ENCODE measurements at places on chromosomes 5 and 9.

- DNase-seq = no peak
Observed at GRCh38 chr5:111950660-111951059, 193.7 kb upstream of the NREP start.

DNA sequence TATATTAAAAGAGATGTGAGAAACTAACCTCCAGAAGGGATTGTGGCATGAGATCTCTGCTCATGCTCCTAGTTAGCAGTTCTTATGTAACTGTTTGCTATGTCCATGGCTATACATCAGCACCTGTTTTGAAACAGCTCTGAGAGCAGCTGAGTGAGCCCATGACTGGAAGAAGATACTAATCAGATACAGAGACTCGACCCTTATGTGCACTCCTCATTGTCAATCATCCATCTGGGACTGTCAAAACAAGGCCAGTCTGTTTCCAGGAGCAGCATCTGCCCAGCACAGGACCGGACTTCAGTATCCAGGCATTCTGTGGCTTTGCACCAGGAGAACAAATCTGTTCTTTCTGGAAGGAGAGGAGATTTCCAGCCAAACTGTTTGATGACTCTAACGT is 77.7 kb downstream of the EFNA5 start:
- DNase-seq = no peak

DNA sequence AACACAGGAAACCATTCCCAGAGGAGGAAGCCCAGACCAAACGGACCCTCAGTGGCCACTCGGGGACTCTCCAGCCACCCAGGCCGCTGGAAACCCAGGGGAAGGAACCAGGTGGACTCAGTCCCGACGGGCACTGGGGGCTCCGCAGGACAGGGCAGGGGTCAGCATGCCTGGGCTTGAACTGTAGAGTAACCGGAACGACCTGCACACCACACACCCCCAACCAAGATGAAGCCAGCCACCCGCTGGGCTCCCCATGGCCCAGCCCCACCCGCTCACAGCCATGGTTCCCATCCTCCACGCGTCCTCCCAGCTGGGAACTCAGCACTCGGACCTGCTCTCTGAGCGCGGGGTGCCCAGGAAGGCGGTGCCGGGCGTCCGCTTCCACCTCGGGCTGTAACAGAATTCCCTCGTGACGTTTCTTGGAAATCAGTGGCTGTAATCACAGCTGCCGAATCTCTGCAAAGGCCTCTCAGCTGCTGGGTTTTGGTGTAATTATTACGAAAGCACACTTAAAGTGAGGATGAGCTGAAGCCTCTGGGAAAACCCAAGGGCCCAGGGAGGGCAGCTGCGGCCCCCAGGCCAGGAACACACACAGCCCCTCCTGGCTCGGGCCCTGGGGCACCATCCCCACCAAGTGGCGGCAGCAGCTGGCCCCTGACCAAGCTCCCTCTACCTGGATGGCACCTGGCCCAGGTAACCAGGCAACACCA is 13.8 kb downstream of the NACC2 start:
- no peak for DNase-seq

GRCh38 chr9:123364241-123364824 is 8.3 kb downstream of the CRB2 start:
- peak; percentile 56 for DNase-seq

- no peak for DNase-seq
Observed at GRCh38 chr9:127809540-127810377, 7.1 kb downstream of the FPGS start.

DNA sequence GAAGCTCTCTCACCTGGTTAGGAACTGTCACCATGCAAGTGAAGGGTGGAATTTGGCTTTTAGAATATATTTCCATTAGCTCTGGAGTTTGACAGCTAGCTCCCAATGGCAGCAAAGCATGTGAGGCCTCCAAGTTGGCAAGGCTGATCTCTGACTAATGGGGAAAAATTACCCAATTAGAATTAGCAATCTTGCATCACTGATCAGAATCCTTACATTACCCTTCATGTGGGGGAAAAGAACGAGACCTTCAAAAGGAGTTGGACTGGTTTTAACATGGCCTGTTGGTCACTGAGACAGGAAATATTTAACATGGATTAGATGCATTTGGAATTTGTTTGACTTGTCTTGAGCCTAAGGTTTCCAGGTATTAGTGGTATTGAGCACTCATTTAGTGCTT is 192.3 kb upstream of the GDNF start:
- DNase-seq = no peak

DNA sequence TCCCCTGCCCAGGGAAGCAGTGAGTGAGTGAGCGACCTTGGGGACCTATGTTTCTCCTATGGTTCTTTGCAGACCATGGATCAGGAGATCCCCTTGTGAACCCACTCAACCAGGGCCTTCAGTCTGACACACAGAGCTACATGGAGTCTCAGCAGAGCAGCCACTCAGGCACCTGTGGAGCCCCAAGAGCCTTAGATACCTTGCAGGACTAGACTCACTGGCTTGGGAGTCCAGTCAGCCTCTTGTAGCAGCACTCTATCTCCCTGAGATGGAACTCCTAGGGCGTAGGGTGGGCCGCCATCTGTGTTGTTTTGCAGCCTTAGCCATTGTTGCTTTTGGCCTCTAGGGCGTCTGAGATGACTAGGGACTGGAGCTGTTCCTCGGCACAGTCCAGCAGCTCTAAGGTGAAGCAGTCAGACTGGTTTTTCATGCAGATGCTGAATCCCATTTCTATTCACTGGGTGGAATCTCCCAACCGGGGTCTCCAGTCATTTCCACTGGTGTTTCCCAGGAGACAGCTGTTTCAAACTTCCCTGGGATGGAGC is 284.6 kb upstream of the RPS23 start:
- DNase-seq = no peak

DNA sequence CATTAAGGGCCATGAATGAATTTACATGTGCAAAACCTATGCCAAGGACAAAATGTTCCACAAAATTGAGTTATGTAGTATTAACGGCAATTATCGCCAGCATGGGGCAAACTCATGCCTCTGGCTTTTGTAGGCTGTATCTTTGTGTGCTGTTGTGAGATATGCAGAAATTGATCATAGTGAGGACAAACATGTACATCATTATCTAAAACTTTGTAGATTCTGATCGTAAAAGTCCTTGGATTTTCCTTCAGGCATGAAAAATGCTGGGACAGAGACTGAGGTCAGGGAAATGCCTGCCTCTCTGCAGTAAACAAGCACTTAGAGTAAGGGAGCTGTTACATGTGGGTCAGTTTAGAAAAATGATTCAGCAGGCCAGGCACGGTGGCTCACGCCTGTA is 5.9 kb upstream of the TXNDC8 start:
- no peak for DNase-seq

GRCh38 chr5:109805883-109806282 is 116.2 kb downstream of the MAN2A1 start:
- DNase-seq = no peak

DNA sequence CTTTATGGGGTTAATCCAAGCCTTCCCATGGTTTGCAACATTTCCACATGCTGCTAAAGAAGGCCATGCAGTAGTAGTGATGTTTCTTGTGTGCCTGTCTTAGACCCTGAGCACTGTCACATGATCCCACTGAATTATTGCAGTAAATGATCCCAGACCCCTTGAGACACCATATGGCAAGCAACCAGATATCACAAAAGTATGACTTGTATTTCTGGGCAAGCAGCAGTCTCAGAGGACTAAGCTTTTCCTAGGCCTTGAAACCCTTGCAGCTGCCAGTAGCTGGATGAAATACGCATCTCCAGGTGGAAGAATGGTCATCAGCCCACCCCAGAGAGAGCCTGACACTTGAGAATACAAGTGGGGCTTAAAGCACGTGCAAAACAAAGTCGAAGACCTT is 41.8 kb downstream of the CDO1 start:
- no peak for DNase-seq

DNA sequence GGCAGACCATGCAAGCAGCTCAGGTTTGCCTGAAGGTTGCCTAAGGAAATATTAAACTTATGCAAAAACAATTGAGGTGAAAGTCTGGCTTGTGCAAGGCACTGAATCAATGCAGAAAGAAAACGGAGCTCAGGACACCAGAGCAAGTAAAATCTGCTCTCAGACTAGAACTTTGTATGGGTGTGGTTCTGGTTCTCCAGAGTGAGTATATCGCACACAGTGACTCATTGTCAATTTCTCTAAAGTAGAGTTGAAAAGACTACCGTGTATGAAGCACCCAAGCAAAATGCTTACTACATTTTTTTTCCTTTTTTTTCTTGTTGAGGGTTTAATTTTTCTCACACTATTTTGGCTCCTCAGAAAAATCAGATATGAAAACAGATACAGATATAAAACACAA is 650.3 kb upstream of the CDH10 start:
- no peak for DNase-seq

DNA sequence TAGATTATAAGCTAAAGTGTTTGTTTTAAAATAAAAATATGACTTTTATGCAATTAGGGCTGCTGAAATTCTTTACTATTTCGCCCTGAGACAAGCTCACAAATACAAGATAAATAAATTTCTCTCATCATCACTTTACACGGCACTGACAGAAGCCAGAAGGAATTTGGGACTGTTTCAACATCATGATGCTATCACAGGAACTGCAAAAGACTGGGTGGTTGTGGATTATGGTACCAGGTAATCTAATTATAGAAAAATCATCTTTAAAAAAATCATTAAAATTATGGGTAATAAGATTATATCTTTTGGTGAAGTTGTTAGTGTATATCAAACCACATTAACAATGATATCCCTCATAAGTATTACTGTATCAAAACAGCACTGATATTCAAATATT is 95.0 kb downstream of the MAN2A1 start:
- DNase-seq = no peak

- no peak for DNase-seq
Observed at GRCh38 chr5:179795049-179795862, 1.5 kb downstream of the LTC4S start.

DNA sequence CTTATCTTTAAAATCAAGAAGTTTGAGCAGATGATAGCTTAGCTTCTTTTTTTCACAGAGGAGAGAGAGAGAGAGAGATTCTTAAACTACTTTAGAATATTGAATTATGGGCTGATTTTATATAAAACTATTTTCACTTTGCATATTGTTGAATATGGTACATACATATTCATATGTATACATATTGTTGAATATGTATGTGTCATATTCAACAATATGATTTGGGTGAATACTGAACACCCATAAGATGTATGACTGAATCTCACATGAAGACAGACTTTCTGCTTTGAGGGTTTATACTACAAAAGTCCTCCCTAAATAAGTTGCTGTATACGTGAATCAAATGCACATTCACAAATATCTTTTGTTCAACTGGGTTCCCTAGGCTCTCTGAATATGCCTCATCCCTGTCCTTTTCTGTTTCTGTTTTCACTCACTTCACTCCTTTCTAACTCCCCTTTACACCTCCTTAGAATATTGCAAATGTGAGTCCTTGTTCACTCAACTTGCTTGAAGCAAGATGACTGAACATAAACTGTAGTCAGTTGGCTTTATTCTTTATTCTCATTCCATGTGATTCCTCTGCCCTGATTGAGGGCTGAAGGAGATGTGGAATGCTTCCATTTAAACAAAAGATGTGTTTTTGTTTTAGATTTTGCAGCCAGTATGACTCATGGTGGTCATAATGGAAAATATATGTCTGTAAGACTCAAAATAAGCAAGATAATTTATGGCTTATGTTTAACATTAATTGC is 225.4 kb upstream of the DAB2 start:
- no peak for DNase-seq

DNA sequence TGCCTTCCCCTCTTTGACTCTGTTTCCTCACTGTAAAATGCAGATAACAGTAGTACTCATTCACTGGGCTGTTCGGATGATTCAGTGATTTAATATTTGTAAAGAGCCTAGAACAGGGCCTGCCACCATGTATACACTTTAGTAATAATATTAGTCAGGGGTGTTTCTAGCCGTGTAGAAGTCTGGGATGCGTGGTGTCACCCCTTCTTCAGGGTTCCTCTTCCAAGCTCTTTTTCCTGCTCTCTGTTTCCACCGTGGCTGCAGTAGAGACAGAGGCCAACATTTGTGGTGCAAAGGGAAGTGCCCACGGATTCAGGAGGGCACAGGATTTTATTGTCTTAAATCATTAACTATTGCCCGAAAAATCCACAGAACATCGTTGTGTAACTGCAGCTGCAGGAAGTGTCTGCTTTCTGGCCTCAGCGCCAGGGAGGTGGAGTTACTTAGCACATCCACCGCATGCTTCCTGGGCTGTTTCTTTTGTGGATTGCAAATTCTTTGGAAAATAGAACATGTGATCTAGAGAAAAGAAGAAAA is 61.7 kb downstream of the TRIO start:
- DNase-seq = no peak

DNA sequence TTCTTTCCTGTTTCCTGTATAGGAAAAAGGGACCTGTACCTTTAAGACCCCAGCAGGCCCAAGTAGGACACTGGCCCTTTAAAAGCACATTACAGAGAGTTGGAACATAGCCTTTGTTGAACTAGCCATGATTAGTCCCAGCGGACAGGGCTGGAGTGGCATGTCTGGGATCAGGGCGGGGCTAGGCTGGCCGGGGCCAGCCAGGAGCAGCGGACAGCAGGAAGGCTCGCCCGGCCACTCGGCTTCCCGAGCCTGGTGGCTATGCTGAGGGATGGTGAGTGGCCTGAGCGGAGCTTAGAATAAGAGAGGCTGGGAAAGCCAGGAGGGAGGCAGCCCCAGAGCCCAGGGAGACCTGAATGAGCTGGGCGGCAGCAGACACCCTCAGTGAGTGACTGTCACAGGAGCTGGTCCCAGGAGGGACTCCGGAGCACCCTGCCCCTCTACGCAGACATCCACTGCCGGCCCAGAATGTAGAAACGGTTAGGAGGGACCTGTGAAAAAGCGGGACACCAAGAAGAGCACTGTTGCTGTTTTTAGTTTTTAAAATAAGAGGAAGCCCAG is 92.1 kb downstream of the DAB2IP start:
- DNase-seq = peak; percentile 73

- DNase-seq = no peak
Observed at GRCh38 chr5:627840-628239, 15.7 kb downstream of the CEP72 start.

DNA sequence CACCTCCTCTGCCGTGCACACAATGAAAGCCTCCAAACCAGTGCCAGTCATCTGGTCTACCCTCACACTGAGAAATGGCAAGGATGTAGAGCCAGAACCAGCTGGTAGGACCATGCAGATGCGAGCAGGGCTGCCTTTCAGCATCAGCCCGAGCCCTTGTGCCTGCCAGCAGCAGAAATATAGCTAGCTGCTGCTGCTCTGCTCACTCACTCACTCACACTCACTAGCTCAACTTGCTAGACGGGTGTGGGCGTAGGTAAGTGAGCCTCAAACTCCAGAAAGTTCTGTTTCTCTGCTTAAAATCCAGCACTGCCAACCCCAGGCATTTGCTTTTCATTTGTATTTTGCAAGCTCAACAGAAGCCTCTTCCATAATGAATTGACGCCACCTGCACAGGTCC is 114.0 kb downstream of the DRD1 start:
- DNase-seq = no peak

- DNase-seq = no peak
Observed at GRCh38 chr5:52727576-52727975, 60.1 kb upstream of the ITGA1 start.

GRCh38 chr5:39266442-39266841 is 47.1 kb upstream of the FYB1 start:
- no peak for DNase-seq

Data from amygdala (tissue), 56 donors.